ENCODE measurements at places on chromosomes 11 and 22.

- DNase-seq = no peak
These were observed 447.0 kb upstream of the ARHGAP42 start for GRCh38 chr11:100240025-100240539.

DNA sequence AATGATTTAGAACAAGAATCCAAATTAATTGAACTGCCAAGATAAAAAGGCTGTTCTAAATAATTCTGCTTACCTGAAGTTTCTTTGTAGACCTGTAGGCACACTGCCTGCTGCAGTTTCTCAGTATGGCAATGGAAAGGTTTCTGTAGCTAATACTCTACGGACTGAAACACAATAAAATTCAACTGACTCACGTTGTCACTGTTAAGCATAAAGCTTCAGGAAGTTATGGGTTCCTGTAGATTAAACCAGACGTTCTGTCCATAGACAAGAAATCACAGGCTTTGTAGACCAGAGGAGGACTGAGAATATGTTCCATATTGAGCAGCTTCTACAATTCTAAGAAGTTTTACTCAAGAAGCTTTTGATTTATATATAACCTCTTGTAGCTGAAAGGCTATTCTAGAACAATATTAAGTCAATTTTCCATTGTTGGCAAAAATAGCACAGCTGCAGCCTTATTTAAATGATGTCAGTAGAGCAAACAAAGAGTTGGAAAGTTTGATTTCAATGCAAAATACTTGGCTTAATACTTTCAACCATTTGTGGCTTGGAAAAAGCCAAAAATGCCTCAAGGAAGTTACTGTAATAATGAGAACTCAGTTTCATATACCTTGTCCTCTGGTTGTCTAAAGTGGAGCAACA is at the start of gene GLYATL2:
GLYATL2 (minus strand) TSS at position 344 of the 645 bp plus-strand sequence. CDS start 5,092 bp downstream, outside the sequence.
- DNase-seq = no peak

DNA sequence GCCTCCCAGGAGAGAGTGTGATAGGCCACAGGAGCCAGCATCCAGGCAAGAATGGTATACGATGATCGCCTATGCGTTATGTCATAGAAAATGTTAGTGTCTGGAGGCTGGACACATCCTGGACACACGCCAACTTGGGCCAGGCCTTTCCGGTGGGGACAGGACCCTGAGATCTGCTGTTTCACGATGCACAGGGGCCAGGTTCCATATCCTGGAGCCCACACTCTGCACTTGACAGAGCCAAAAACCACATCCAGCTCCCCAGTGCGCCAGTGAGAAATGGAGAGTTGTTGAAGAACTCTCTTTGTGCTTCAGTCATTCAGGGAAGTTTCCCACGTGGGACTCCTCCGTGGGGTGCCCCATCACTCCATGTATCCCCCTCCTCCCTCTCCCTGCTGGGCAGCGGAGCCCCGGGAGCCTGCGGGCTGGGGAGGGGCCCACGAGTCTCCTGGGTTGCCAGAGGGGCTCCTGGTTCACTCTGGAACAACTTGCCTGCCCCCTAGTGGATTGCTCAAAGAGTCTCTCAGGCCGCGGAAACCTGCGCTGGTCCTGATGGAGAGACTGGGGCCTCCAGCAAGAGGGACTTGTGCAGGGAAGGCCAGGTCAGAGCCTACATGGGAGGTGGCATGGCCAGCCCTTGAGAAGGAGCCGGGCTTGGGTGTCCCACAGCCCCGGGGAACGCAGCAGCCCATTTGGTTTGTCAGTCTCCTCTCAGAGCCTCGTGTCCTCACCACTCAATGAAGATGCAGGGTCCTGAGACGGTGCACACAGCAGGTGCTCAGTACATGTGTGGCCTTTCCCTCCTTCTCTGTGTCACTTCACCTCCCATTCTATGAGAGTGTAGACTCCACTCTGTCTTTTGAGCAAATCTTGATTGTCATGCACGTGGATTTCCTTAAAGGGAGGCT is 10.2 kb upstream of the LRRC32 start:
- DNase-seq = peak; percentile 82

- no peak for DNase-seq
These were observed 21.3 kb downstream of the PIK3IP1 start for GRCh38 chr22:31271026-31271425.

GRCh38 chr11:64846998-64847666 is 2.7 kb upstream of the CDC42BPG start:
- DNase-seq = peak; percentile 91

DNA sequence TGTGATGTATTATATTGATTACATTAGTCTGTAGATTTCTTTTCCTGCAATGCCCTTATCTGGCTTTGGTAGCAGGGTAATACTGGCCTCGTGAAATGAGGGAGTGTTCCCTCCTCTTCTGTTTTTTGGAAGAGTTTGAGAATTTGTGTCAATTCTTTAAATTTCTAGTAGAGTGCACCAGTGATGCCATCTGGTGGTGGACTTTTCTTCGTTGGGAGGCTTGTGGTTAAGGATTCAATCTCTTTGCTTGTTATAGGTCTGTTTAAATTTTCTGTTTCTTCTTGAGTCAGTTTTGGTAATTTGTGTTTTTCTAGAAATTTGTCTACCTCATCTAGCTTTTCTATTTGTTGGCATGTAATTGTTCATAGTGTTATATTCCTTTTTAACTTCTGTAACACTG is 18.9 kb downstream of the SHANK3 start:
- DNase-seq = peak; percentile 56

DNA sequence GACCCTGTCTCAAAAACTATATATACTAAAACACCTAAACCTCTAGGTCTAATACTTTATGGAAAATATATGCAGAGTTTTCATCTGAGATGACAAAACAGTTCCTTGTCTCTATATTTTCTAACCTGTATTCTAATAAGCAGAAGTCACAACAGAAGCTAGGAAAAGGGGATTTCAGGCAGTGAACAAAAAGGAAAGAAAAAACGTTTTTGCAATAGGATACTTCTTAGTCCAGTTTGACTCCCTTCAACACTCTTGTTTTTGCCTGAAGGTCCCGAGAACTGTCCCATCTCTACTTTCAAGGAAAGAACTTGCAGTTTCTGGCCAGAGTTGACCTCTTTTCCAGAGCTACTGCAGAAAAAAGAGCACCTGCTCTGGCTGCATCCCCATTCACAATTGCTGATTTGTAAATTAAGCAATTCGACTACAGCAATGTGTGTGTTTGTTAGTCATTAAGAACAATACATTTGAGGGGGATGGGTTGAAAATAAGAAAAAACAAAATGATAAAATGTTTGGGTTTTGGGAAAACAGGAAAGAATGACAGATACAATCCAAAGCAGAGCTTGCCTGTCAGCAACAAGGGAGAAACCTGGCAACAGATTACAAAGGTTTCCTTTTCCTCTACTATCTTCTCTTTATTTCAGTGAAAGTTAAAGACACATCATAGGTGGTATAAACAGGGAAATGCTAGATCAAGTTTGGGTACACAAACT is 160.0 kb downstream of the FCHSD2 start:
- no peak for DNase-seq

- DNase-seq = no peak
These were observed 10.0 kb downstream of the NCAM1 start for GRCh38 chr11:112971195-112971594.

- DNase-seq = peak; percentile 75
These were observed 18.7 kb upstream of the JHY start for GRCh38 chr11:122863704-122864326.

DNA sequence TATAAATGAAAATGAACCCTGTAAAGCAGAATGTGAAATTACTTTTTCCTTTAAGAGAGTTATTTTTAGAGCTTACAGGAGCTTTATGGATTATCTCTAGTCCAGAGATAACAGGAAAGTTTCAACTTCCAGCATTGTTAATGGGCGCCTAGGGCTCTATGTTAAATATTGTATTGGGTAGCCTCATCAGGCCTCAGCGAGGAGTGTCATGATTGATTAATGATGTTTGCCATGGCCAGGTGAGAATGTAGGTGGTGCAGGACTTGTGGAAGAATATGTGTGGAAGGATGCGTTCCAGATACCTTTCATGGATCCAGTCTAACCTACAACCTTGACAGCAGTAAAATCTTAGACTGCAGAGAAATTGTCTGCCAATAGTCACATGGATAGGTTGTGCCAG is 50.6 kb downstream of the ME3 start:
- DNase-seq = no peak

DNA sequence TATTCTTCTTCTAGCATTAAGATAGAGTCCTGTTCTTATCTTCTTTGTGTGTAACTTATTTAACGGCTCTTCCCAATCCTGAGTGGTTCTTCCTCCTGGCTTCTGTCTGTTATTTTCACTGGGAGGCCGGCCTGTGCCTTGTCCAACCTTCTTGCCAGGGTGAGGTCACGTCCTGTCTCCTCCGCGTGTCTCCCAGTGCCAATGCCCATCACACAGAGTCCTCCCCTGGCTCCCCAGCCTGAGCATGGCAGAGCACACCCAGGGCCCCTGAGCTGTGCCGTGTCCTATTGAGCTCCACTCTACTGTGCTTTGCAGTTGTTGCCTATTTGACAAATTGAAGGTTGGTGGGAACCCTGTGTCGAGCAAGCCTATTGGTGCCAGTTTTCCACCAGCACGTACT is 487.3 kb downstream of the BRD1 start:
- no peak for DNase-seq

DNA sequence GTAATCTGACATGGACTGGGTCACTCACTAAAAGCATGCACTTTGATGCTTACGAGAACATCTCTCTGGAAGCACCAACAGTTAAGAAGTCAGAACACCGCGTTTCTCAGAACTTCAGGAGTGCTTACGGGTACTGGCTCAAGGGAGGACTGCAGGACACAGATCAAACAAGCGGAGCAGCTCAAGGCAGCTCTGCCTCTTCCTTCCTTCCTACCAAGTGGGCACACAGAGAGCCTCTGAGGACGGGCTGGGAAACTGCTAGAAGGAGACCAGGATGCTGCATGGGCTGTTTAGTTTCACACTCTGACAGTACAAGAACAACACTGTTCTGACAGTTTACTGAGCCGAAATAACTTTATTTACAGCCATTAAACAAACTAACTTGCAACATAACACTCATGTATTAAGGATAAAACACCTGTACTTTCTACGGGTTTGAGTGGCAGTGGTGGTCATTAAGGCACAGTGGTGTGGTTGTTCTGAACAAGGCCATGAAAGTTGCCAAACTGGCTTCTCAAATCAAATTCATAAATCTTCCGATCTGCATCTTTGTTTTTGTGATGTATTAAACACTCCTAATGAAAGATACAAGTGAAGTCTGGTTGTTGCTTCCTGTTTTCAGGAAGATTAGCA is 37.5 kb downstream of the ARFGAP3 start:
- DNase-seq = no peak

DNA sequence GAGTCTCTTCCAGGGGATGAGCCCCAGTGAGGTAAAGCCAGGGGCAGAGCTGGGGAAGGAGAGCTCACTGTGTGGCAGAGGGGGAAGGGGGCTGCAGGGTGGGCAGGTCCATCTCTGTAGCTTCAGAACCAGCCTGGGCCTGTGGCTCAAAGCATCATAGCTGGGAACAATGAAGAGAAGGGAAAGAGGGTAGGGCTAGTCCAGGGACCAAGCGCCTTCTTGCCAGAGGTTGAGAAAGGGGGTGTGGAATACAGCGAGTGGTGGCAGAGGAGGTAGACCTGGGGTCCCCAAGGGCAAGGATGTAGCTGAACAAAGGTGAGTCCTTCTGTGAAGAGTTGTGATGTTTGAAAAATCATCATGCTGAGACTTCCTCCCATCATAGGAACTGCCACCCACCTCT is 1.2 kb upstream of the PLA2G3 start:
- DNase-seq = no peak

GRCh38 chr11:68398995-68399851 is 61.3 kb upstream of the PPP6R3 start:
- DNase-seq = no peak

GRCh38 chr11:21053466-21053865 is 384.1 kb downstream of the NELL1 start:
- no peak for DNase-seq

GRCh38 chr11:120500414-120501071 is 11.0 kb upstream of the GRIK4 start:
- peak; percentile 78 for DNase-seq

DNA sequence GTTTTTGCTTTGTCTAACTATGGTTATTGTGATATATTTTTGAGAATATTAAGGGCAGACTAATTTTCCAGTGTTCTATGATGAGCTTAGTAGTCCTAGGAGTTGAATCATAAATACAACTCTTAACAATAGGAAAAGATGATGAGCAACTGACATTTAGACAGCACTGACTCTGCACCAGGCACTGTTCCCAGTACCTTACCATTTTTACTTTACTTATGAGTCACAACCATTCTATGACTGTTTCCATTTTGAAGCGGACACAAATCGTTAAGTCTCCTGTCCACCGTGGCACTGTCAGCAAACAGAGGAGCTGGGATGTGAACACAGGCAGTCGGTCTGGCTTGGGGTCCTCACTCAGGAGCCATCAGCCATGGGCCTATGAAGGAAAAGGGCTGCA is 3.4 kb upstream of the SCGB2A2 start:
- DNase-seq = peak; percentile 58

DNA sequence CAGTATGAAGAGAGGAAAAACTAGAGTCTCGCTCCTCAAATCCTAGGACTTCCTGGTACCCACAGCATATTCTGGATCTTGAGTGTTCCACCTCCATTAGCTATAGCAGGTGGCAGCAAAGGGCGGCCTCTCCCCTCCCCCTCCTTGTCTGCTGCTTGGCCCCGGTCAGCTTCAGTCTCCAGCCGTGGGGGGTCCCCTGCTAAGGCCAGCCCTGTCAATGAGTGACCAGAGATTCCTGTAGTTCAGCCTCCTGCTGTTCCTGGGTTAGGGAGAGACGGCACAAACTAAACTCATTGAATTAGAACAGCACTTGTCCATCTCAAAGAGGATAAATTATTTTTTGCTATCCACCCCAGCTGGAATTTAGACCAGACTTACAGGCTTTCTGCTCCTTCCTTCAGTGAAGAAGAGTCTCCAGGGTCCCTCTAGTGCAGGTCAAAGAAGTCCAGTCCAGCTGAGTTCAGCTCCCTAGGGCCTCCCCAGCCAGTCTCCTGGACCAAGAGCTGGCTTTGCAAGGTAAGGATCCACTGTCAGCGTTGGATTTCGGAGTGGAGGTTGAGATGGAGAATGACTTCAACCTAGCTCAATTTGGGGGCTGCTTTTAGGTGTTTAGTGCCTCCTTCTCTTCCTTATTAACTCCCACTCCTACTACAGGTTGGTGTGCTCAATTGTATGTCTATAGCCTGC is 1.1 kb upstream of the PHLDB1 start:
- DNase-seq = no peak

- no peak for DNase-seq
These were observed 7.3 kb downstream of the USP35 start for GRCh38 chr11:78195917-78196560.

DNA sequence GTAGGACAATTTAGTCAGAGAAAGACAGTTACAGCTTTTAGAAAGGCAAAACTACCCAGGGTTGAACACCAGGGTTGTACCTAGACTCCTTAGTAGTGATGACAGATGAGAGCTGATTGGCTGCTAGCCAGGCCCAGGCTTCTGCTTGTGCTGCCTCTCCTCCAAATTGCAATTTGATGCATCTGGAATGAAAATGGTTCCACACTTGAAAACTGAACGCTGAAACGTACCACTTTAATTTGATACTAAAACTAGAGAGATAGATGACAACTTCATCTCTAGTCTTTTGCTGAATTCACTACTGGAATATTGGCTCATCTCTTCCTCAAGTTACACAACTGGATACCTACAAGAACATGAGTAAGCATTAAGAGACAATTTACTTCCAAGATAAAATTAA is 19.2 kb upstream of the FNBP4 start:
- DNase-seq = peak; percentile 68

Measured in GM23248 (cell line).